Stimulated activated CD8-positive, alpha-beta memory T cell treated with anti-CD3 and anti-CD28 coated beads, Interleukin-4, amount 100 ng/mL, for 24 hours (primary cell): ENCODE measurements at places on chromosomes 5 and 9.

DNA sequence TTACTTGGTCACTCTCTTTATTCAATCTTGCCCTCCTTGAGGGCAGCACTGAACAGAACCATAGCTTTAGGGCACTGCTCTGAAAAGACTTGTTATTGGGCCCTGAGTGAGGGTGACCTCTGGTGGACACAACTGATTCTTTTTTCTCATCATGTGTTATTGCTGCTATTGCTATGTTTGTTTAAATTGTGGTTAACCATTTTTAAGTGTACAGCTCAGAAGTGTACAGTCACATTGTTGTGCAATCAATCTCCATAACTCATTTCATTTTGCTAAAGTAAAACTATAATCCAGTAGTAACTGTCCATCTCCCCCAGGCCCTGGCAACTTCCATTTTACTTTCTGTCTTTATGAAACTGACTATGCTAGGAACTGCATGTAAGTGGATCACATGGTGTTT is 351.1 kb upstream of the RIOK2 start:
- DNase-seq = no peak

- DNase-seq = no peak
Observed at GRCh38 chr9:20462410-20462809, 159.9 kb downstream of the MLLT3 start.

DNA sequence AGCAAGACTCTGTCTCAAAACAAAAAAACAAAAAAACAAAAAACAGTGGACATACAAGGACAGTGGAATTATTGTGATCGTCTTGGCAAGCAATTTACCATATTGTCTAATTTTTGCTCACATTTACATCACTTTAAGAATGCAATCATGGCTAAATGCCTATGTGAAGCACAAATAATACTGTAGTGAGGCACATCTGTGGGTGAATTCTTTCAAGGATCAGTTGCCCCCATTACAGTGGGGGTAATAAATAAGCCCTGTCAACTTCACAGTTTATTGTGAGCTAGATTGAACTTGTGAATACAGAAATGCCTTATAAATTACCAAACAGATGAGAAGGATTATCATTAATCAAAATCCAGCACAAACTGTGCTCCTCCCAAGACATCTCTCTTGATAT is 150.2 kb upstream of the PAPPA start:
- no peak for DNase-seq

DNA sequence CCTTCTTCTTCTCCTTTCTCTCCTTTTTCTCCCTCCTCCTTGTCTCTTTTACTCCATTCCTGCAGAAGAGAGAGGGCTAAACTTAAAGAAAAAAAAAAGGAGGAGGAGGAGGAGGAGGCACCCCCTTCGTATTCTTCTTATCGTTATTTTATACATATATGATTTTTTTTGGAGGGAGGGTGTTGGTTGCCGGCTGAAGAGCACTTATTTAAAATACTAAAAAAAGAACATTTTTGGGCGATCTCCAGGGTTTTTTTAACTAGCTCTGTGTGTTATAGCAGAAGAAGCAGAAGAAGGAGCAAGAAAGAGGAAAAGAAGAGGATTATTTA is 381 bp downstream of the NR2F1 start:
- DNase-seq = no peak

DNA sequence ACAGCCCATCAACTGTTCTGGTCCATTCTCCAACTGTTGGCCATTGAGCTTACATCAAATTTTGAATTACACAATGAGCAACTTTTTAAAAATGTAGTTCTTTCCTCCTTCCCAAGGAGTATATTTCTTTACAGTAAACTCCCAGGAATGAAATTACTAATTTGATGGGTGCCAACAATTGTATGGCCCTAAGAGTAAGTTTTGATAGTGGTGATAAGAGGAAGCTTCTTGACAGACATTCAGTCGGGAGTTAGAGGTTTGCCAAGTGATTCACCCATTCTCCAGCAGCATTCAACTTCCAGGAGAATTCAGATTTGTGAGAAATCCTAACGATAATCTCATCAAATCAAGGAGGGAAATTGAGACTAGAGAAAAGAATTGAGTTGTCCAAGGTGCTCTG is 579.9 kb downstream of the ACTL7B start:
- DNase-seq = no peak

- DNase-seq = no peak
Observed at GRCh38 chr5:127572930-127573329, 55.5 kb downstream of the PRRC1 start.

GRCh38 chr5:120413686-120414085 is 50.4 kb upstream of the PRR16 start:
- no peak for DNase-seq

GRCh38 chr9:125262294-125262991 is 817 bp downstream of the GAPVD1 start:
- DNase-seq = no peak

DNA sequence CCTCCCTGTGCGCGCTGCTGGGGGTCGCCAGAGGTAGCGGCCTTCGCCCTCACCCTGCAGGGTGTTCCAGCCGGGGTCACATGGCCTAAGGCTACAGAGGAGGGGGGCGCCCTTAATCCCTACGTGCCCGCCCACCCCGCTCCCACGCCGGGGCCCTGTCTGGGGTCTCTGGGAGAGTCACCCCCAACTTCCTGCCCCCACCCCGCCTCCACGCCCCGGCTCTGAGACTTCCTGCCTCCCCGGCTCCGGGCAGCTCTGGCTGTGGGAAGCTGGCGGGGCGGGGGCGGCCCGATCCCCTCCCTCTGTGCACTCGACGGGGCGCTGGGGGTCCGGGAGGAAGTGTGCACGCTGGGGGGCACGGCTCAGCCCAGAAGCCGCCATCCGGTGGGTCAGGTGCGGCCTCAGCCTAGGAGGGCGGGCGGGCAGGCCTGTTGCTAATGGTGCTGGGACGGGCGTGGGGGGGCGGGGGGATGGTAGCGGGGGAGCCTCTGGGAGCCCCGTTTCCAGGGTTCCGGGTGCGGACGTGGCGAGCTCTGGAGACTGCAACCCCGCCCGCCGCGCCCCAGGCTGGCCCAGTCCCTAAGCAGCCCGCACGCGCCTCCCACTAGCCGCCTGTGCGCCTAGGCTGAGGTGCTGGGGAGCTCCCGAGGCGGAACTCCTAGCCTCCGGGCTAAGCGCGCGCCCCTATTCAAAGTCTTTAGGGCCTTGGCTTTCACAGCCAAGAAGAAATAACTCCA is 61.6 kb downstream of the CXXC5 start:
- DNase-seq = peak; percentile 14

DNA sequence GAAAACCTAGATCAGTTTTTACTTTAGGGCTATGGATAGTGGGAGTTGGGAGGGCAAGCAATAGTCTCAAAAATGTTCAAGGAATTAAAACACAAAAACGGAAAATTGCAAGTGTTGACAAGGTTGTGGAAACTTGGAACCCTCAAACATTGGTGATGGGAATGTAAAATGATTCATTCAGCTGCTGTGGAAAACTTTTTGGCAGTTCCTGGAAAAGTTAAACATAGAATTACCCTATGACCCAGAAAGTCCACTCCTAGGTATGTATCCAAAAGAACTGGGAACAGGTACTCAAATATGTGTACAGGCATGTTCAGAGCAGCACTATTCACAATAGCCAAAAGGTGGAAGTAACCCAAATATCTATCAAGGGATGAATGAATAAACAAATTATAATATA is 1.2 kb upstream of the MSANTD3 start:
- DNase-seq = no peak

GRCh38 chr5:43274435-43275114 is 38.6 kb downstream of the HMGCS1 start:
- DNase-seq = no peak
